ENCODE measurements at places on chromosomes 1 and 21.

GRCh38 chr1:162248854-162249535, 127.7 kb downstream of the SPATA46 start:
- no peak for DNase-seq

- DNase-seq, result peak; percentile 16
These were observed 2.7 kb downstream of the DOCK7 start for GRCh38 chr1:62685431-62685859.

- DNase-seq, result no peak
These were observed 70.3 kb downstream of the PTPRU start for GRCh38 chr1:29306471-29307140.

GRCh38 chr1:189269011-189269410, 1208.7 kb downstream of the BRINP3 start:
- DNase-seq, result peak; percentile 37

DNA sequence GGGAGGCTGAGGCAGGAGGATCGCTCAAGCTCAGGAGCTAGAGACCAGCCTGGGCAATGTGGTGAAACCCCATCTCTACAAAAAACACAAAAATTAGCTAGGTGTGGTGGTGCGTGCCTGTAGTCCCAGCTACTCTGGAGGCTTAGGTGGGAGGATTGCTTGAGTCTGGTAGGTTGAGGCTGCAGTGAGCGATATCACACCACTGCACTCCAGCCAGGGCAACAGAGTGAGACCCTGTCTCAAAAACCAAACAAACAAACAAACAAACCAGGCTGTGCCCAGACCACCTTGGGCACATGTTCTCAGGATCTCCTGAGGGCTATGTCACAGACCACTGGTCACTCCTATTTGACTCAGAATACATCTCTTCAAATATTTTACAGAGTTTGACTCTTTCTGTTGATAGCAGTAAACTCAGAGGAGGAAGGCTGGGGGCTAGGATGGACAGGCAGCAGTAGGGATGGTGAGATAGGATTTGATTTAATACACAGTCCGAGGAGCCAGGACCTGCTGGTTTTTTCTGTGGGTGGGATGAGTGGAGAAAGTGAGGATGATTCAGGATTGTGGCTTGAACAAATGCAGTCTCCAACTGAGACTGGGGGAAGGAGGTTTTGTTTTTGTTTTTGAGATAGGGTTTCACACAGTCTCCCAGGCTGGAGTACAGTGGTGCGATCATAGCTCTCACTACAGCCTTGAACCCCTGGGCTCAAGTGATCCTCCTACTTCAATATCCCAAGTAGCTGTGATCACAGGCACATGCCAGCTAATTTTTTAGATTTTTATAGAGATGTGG, 46.5 kb downstream of the OLFML3 start:
- DNase-seq, result peak; percentile 83

DNA sequence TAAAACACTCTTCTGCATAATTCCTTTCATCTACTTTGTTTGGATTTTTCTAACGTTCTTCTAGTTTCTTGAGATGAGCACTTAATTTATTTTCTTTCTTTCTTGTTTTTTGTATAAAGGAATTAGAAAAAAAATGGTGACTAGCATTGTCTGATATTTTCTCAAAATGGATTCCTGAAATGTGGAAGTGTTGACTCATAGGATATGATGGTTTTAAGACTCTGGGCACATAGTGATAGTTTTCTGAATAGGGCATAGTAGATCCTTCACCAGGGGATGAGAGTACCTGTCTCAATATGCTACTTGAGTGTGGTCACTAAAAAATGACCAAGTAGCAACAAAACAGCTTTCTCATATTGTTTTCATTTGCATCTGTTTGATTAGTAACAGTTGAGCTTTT, 100.9 kb downstream of the PEX14 start:
- DNase-seq, result peak; percentile 56

DNA sequence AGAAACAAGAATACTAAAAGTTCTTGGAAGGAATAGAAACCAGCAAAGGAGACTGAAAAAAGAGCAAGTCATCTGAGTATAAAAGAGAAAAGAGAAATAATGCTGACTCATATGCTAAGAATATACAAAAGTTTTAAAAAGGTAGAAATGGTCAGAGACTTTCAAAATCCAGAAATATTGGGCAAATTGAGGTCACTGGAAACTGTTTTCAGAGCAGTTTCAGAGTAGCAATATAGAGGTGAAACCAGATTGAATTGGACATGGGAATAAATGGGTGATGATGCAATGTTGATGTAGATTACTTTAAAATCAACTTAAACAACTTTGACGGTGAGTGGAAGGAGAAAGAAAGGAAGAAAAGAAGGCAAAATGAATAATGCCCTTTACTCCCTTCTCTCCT, 1.8 kb upstream of the RPS6KC1 start:
- DNase-seq, result no peak

DNA sequence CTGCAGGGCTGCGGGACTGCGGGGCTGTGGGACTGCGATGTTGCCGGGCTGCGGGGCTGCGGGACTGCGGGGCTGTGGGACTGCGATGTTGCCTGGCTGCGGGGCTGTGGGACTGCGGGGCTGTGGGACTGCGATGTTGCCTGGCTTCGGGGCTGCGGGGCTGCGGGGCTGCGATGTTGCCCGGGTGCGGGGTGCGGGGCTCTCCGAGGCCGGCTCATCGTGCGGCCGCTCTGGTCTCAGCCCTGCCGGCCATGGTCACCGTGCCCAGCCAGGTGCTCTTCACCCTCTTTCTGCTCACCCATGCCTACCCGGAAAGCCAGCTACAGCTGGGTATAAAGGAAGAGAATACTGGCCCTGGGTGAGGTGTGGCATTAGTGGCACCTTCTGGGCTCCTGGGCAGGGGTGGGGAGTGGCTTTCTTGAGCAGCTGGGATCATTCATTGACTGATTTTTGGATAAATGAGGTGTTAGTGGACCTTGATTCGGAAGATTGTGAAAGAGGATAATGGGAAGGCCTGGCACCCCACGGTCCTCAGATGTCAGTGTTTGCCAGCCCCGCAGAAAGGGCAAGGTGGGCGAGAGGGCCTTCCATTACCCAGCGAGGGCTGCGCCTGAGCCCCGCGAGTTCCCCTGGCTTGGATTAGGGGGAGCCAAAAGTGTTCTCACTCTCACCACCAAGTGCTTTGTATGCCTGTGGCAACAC, 36.3 kb downstream of the COQ8A start:
- DNase-seq, result no peak

DNA sequence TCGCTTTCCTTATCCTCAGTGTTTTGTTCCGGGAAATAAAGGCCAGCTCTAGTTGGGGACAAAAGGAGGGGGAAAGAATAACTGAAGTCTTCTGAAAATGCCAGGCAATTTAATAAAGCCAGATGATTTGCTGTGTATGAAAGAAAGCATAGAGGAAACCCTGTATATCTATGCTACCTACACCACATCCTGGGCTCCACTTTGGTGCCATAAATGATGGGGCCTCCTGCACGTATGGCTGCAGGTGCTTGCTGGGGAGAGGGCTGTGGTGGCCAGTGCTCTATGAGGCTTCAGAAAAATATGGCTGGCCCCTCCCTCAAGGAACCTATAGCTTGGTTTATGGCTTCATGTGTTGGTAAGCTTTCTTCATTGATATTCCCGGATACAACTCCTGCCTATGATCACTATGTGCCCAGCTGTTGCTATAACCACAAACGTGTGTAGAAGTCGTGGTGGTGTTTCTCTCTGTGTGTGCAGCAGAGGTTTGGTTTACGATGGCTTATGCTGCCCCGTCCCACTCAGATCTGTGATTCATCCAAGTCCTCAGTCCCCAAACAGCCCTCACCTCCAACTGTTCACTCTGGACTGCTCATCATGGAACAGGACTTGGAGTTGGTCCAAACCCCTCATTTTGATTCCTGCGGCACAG, 59.5 kb downstream of the BACE2 start:
- DNase-seq, result no peak

- DNase-seq, result no peak
These were observed 603.0 kb downstream of the MATN1 start for GRCh38 chr1:30120245-30121000.

GRCh38 chr1:157147906-157148700, 9.9 kb upstream of the ETV3 start:
- DNase-seq, result peak; percentile 76

DNA sequence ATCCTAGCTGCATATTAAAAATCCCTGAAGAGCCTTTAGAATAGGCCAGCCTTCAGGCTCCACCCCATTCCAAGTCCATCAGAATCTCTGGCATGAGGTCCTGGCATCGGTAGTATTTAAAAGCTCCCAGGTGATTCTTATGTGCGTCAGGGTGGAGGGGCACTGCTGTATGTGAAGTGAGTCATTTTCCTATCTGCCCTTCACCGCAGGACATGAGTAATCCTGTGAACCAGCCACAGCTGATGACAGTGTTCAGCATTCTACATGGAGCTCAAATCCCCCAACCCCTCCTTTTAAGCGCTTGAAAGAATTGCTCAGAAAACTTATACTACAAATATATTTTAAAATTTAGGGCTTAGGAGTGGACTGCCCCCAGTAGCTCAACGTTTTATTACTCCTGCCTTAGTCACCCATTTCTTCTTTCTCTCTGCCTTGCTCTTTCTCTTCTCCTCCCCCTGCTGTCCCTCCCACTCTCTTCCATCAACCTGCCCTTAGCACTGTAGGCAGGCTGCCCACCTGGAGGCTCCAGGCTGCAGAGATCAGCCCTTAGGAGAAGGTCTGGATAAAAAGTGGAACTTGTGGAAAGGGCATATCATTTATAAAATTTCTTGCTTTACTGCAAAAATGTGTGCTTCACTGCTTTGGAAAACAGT, 73.8 kb upstream of the ZNF281 start:
- peak; percentile 94 for DNase-seq

DNA sequence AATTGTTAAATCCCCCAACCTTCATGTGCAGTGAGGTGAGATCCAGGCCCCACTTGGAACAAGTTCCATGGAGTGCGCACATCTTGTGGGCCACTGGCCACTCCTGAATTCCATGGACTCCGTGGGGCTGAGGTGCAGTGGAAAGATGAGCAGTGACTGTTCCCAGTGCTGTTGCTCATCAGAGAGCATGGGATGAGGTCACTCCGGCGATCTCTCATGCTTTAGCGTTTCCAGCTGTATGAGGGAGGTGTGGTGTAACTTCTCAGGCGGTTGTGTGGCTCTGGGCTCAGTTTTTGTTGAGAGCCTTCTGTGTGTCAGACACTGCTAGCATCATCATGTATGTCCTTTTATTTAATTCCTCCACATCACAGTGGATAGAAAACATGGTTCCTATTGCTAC, 96.2 kb downstream of the GALNT2 start:
- peak; percentile 71 for DNase-seq

DNA sequence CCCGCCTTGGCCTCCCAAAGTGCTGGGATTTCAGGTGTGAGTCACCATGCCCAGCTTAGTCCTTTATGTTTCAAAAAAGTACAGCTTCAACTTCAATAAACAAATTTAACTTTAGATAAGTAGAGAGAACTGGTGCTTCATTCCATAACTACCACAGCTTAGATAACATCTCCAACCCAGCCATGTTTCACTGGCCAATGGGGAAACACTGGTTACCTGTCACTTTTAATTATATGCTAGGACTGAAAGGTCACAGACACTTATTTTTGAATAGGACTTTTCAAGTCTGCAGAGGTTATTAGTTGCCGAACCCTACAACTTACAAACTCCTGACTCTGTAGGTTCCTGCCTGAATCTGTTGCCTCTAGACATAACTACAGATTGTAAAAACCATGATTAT, 56.5 kb upstream of the ST6GALNAC3 start:
- DNase-seq, result no peak

- peak; percentile 98 for DNase-seq
These were observed 14.8 kb downstream of the IL6R start for GRCh38 chr1:154419620-154420571.

- DNase-seq, result no peak
These were observed 57.3 kb upstream of the CCDC190 start for GRCh38 chr1:162918151-162918754.

DNA sequence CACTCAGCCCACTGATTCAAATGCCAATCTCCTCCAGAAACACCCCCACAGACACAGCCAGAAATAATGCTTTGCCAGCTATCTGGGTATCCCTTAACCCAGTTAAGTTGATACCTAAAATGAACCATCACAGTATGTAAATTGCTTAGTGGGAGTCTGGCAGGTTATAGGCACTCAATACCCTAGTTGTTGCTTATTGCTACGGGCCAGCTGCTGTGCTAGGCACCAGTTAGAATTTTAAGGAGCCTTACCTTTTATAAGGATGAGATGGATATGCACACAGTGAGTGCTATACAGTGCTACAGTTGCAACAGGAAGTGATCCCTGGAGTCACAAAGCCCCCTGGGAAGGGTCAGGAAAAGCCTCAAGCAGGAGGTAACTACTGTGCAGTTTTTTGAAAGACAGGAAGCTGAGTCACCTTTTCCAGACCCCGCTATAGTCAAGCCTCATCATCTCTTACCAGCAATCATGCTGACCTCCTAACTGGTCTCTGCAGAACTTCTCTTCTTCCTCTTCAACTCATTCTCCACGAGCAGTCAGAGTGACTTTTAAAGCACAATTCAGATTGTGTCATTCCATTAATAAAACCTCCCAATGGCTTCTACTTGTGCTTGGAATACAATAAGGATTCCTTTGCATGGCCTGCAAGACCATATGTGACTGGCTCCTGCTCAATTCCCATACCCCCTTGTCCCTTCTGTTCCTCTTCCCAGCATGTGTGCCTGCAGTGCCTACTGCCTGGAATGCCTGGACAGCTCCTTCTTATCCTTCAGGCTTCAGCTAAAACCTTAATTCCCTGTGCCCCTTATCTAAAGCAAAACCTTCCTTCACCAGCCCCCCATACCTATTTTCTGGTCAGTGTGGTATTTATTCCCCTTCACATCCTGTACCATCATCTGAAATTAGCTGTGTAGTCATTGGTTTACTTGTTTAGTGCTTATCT, 10.4 kb upstream of the TLR5 start:
- DNase-seq, result peak; percentile 66

GRCh38 chr1:164733734-164734133, 174.8 kb downstream of the PBX1 start:
- DNase-seq, result no peak

DNA sequence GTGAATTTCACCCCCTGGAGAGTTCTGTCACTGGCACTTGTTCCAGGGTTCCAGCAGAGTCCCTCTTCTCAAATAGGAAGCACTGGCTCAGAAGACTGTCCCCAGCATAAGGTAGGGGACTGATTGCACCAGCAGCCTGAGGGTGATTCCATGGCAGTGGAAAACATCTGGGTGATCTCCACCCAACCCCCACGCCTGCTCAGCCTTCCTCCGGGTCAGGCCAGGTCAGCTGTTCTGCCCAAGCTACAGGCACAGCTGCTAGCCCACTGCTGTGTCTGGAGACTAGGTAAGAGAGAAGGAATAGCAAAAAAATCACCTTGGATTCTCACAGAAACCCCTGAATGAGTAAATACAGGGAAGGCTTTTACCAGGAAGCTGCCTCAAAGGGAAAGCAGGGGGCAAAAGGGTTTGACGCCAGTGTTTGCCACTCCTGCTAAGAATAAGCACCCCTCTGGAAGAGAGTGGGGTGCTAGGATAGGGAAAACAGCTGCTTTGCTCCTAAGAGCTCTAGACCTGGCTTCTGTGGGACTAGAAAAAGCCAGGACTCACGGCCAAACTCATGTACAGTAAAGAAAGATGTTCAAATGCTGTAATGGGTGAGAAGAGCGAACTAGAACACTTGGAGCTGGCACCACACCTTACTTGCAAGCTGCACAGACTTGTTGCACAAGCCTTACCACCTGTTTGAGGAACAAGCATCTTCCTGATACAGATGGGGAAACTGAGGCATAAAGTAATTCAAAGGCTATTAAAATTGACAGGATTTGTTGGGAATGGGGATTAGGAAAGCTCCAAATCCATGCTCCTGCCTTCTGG, 1.0 kb upstream of the DENND2D start:
- no peak for DNase-seq

GRCh38 chr1:58818075-58818474, 34.2 kb upstream of the JUN start:
- DNase-seq, result peak; percentile 71

GRCh38 chr1:199858856-199859255, 168.7 kb upstream of the NR5A2 start:
- DNase-seq, result no peak

GRCh38 chr1:159076438-159077119, at the start of gene AIM2:
Gene AIM2 (minus strand): TSS chr1:159076766. CDS start chr1:159073499, 3,267 bp downstream.
- no peak for DNase-seq
